ENCODE measurements at places on chromosomes 2 and 18. TPM values are rescaled to one million over a fixed set of nuclear protein-coding genes. Genes with fewer than 3 reads are reported as not detected.

DNA sequence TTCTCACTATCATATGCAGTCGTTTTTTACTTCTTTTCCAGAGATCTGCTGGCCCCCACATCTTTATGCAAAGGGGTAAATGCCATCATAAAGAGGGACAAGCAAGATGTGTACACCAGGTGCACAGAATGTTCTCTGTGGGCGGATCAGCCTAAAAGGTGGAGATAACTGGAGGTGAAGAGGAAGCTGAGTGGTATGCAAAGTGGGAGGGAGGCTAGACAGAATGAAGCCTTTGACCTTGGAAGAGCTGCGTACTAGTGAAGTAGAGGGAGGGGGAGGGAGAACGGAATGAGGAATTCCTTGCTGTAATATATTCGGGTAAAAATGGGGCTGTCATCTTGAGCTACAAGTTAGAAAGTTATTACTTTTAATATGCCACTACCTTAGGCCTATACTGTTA, 287.5 kb upstream of the VRK2 start:
- H3K4me1 ChIP-seq = peaks cover 8% of the 10 kb centered on the region
- no peaks in the 10 kb centered on the region for H3K27me3 ChIP-seq
- H3K36me3 ChIP-seq = no peaks in the 10 kb centered on the region
- H3K4me3 ChIP-seq = no peak overlapping the region
- H3K27ac ChIP-seq = no peak overlapping the region

The CRYGC gene
- not detected for total RNA-seq

DNA sequence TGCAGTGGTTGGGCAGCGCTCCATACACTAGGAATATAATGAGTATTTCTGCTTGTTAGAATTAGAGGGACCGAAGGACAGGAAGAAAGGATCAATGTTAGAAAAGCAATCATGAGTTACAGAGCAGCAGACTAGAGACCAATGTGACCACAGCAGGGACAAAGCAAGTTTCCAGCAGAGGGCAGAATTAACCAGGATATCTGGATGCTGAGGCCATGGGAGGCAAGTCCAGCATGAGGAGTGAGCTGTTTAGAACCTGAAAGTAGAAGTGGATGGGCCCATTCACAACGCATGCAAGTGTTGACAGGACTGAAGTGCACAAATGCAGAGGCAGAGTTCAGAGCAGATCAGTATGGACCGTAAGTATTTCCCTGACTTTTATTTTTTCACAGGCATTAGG, 910.4 kb upstream of the GYPC start:
- no peak overlapping the region for H3K4me3 ChIP-seq
- no peaks in the 10 kb centered on the region for H3K27me3 ChIP-seq
- no peak for DNase-seq
- no peaks in the 10 kb centered on the region for H3K36me3 ChIP-seq
- no peak overlapping the region for H3K27ac ChIP-seq
- no peaks in the 10 kb centered on the region for H3K4me1 ChIP-seq

- H3K36me3 ChIP-seq = no peaks in the 10 kb centered on the region
- H3K4me3 ChIP-seq = no peak overlapping the region
- no peaks in the 10 kb centered on the region for H3K4me1 ChIP-seq
- no peak overlapping the region for H3K27ac ChIP-seq
- DNase-seq = no peak
Observed at GRCh38 chr18:57094175-57094574, 52.7 kb upstream of the BOD1L2 start.

DNA sequence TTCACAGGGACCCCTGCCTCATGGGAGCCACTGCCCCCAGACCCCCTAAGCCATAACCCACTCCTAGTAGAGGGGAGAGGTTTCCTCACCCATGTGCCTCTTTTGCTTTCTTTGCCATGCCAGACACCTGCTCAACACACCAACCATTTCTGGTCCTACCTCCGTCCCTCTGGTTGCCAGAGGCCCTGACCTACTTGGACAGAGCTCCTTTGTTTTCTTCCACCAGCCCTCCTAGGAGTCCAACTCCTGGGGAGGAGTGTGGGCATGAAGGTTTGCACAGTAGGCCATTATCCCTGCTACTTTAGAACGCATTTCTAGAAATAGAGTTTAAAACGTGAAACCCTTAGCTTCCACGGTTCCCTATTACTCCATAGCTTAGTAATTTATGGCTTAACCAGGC, 76.6 kb upstream of the FAM237A start:
- DNase-seq = no peak
- no peaks in the 10 kb centered on the region for H3K27me3 ChIP-seq
- H3K4me3 ChIP-seq = no peak overlapping the region
- H3K27ac ChIP-seq = no peak overlapping the region

DNA sequence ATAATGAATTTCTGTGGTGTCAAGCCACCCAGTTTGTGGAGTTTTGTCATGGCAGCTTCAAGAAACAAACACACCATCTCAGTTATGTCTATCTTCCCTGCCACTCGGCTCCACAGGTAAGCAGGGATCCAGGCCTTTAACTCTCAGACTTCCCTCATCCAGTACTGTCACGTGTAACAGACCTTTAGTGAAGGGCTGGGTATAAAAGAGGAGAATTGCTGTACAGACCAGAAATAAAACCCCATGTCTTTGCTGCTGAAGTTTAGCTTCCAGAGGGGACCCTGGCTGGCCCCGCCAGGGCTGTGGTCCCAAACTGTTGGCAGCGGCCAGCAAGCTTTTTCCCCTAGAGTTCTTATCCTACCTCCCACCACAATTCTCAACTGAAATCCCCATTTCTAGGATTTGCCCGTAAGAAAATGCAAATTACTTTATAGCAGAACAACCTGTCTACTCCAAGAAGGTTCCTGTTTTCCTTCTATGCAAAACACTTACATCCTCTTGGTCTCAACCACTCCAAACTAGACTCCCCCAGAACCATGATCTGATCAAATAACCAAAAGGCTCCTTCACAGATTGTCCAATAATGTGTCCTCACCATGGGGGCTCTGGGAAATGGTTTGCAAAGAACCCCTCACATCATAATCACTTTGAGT, 438.0 kb upstream of the ID2 start:
- DNase-seq = no peak
- no peak overlapping the region for H3K27ac ChIP-seq
- no peaks in the 10 kb centered on the region for H3K27me3 ChIP-seq
- H3K4me3 ChIP-seq = no peak overlapping the region

GRCh38 chr2:16584084-16584483, 81.5 kb downstream of the CYRIA start:
- H3K27me3 ChIP-seq = no peaks in the 10 kb centered on the region
- no peak overlapping the region for H3K4me3 ChIP-seq
- DNase-seq = no peak
- peaks cover 6% of the 10 kb centered on the region for H3K4me1 ChIP-seq
- no peaks in the 10 kb centered on the region for H3K36me3 ChIP-seq
- no peak overlapping the region for H3K27ac ChIP-seq

DNA sequence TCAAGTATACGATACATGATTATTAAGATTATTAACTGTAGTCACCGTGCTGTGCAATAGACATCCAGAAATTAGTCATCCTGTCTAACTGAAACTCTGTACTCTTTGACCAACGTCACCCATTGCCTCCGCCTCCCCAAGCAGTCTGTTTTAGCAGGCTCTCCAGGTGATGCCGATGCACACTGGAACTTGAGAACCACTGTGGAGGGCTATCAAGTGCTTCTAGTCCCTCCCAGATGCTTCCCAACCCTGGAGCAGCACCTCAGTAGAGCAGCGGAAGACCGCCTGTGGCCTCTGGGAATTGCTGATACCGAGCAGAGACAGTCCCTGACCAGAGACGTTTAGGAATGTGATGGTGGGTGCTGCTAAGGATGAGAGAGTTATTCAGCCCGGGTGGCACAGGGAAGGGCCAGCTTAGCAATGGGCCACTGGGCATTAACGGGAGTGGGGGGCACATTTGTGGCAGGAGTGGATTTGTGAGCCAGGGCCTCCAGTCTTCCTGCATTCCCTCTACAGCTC, 50.7 kb downstream of the LIPG start:
- H3K4me3 ChIP-seq = no peak overlapping the region
- H3K36me3 ChIP-seq = no peaks in the 10 kb centered on the region
- peak; percentile 66 for DNase-seq
- no peaks in the 10 kb centered on the region for H3K27me3 ChIP-seq

GRCh38 chr2:113080134-113080533, 12.4 kb downstream of the IL1F10 start:
- DNase-seq = peak; percentile 54
- H3K36me3 ChIP-seq = no peaks in the 10 kb centered on the region
- H3K27me3 ChIP-seq = no peaks in the 10 kb centered on the region
- H3K4me1 ChIP-seq = peaks cover 23% of the 10 kb centered on the region
- no peak overlapping the region for H3K4me3 ChIP-seq
- no peak overlapping the region for H3K27ac ChIP-seq

DNA sequence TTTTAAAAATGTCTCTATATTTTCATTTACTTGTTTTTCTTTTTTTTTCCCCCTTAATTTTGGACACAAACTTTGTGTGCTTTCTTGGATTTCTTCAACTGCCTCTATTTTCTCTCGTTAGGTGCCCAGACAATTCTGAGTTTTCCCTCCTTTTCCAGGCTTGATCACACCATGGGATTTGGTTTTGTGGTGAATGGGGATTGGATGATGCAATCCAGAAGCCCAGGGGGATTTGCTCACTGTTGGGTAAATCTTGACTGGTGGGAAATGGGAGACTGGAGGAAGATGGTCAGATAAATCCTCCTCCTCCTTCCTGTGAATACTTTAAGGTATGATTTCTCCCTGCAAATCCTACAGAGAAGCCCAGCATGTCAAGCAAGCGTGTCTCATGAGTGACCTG, 19.5 kb upstream of the PAX8 start:
- no peak overlapping the region for H3K27ac ChIP-seq
- no peaks in the 10 kb centered on the region for H3K4me1 ChIP-seq
- H3K36me3 ChIP-seq = no peaks in the 10 kb centered on the region
- H3K4me3 ChIP-seq = no peak overlapping the region

The LOXHD1 gene
- 0.27 TPM for total RNA-seq

The IL36RN gene
- not detected for total RNA-seq

The SLC11A1 gene
- total RNA-seq = 5.8 TPM

DNA sequence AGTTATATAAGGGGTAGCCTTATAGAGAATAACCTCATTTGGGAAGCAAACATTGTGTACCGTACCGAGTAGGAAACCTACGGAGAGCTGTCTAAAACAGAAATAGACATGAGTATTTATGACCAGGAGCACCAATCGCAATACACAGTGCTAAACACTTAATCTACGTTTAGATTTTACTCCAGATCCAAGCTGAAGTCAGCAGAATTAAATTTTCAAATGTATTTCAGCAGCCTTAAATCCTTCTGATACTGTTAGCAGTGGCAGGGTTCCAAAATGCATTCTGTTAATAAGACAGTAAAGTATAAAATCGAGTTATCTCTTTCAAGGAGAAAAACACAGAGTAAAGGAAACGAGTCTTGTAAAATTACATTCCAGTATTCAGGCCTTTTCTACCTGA, 118.1 kb upstream of the ZNF521 start:
- no peaks in the 10 kb centered on the region for H3K36me3 ChIP-seq
- no peaks in the 10 kb centered on the region for H3K4me1 ChIP-seq
- H3K27me3 ChIP-seq = no peaks in the 10 kb centered on the region
- no peak overlapping the region for H3K27ac ChIP-seq
- H3K4me3 ChIP-seq = no peak overlapping the region

DNA sequence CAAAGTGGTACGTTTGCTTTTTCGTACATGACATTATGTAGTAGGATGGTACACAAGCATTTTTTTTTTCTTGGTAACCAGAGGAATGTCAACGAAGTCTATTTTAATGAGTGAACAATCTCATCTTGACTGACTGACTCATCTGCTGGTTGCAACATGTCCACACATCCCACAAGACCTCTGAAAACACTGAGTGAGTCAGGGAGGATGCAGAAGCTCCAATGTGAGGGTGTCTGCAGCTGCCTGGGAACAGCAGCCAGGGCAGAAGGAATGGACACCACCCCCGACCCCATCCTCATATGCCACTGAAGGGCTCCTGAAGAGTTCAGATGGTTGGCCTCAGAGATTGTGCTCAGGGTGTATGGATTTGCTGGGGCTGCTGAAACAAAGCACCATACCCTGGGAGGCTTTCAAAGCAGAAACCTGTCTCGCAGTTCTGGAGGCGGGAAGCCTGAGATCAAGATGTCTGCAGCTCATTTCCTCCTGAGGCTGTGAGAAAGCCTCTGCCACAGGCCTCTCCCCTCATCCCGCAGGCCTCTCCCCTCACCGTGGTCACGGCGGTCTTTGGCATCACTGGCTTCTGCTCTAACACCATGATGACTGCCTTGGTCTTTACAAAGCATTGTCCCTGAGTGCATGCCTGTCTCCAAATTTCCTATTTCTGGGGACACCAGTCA, 124.6 kb downstream of the LRATD1 start:
- no peaks in the 10 kb centered on the region for H3K4me1 ChIP-seq
- H3K4me3 ChIP-seq = no peak overlapping the region
- no peaks in the 10 kb centered on the region for H3K27me3 ChIP-seq
- DNase-seq = no peak

DNA sequence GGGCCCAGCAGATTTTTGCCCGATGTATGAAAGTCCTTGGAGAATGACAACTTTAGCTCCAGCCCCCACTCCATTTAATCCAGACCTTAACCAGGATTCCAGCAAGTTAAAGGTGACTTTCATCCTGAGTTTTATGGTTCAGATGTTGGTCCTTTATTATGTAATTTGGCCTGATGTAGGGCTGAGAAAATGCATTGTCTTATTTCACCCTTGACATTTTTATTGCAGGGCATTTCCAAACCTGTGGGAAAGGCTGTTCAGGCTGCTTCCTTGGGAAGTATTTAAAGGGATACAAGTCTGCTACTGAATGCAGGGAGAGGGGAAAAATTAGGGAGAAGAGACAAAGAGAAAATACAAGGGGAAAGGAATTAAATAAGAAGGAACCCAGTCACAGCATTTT, 48.8 kb downstream of the ASB1 start:
- DNase-seq = no peak
- no peak overlapping the region for H3K4me3 ChIP-seq
- H3K36me3 ChIP-seq = no peaks in the 10 kb centered on the region

DNA sequence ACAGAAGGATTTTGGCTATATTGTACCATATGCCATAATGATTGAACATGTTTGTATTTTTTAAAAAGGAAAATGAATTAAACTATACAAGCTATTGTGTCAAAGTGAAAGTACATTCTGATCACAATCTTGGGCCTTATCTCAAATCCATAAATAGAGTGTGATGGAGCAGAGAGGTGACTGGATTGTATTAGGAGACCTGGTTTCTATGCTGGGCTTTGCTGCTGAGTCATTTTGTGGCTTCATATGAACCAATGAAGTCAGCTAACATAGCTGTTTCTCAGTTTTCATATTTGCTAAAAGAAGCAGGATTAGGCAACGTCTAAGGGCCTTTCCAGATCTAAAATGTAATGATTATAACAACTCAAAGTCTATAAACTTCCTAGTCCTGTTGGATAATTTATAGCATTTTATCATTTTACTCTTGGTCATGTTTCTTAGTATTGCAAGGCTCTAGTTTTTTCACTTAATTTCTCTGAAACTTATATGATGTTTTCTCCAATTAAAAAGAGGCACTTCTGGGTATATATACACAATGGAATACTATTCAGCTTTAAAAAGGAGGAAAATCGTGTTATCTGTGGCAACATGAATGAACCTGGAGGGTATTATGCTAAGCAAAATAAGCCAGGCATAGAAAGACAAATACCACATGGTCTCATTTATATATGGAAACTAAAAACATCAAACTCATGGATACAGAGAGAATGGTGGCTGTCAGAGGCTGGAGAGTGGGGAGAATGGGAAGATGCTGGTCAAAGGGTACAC, 112.3 kb downstream of the MEP1B start:
- no peaks in the 10 kb centered on the region for H3K4me1 ChIP-seq
- H3K27ac ChIP-seq = no peak overlapping the region
- no peak overlapping the region for H3K4me3 ChIP-seq
- H3K36me3 ChIP-seq = no peaks in the 10 kb centered on the region
- DNase-seq = no peak

The CDH7 gene
- not detected for total RNA-seq
